Activated T-cell treated with anti-CD3 and anti-CD28 coated beads for 48 hours (primary cell): ENCODE measurements at places on chromosomes 7 and 10.

GRCh38 chr7:107078517-107078966 is 34.0 kb downstream of the PRKAR2B start:
- DNase-seq, result no peak

DNA sequence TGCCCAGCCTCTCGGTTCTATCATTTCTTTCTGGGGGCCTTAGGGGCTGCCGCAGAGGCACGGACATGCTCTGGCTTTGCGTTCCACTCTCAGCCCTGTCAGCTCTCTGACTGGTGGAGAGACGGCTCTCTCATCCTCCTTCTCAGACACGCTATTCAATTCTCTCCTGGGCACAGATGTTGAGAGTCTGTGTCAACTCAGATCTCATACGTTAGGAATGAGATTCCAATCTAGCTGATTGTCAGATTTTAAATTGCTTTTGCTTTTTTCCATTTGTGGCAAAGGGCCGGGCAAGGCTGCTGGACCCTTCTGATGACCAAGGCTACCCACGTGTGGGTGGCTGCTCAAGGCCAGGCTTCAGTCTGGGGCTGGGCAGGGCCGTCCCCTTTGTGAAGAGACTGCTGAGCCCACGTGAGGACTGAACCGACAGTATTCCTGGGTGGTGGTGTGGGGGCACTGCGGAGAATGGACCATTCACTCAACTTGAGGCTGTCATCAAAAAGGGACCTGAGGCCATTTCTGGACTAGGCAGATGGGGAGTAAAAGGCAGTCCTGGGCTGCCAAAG is 71.5 kb downstream of the CLEC2L start:
- no peak for DNase-seq

GRCh38 chr7:80187279-80187678 is 52.6 kb downstream of the GNAI1 start:
- no peak for DNase-seq

GRCh38 chr7:46626261-46626660 is 705.2 kb upstream of the IGFBP3 start:
- DNase-seq, result no peak

DNA sequence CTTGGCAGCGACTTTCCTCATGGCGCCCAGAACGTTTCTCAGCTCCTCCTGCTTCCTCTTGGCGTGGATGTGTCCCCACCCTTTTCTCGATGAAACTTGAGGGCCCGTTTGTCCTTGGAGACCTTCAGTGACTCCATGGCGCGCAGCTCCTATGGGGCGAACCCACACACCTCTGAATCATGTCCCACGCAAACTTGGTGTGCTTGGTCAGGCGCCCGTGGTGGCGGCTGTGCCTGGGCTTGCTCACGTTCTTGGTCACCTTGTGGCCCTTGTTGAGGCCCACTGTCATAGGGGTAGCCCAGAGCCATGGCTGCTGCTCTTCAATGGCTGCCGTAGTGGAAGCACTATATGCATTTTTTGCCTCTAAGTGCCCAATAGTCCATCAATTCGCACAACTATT is 117.5 kb upstream of the FOXP2 start:
- no peak for DNase-seq

DNA sequence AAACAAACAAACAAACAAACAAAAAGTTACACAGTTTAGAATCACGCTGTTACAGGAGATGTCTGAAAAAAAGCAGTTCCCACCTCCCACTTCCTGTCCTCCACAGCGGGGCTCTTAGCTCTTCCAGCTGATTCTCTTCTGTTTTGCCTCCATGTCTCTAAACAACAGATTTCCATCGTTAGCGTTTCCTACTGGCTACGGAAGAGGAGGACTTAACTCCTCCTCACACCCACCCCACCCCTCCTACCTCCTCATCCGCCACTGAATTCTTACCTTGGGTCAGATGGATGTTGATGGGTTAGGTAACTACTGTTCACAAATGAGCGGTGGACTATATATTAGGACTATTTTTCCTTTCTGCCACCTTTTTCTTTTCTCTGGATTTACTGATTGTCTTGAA is 36.8 kb upstream of the NUB1 start:
- no peak for DNase-seq

GRCh38 chr7:94247970-94248369 is 146.7 kb upstream of the COL1A2 start:
- DNase-seq, result no peak

DNA sequence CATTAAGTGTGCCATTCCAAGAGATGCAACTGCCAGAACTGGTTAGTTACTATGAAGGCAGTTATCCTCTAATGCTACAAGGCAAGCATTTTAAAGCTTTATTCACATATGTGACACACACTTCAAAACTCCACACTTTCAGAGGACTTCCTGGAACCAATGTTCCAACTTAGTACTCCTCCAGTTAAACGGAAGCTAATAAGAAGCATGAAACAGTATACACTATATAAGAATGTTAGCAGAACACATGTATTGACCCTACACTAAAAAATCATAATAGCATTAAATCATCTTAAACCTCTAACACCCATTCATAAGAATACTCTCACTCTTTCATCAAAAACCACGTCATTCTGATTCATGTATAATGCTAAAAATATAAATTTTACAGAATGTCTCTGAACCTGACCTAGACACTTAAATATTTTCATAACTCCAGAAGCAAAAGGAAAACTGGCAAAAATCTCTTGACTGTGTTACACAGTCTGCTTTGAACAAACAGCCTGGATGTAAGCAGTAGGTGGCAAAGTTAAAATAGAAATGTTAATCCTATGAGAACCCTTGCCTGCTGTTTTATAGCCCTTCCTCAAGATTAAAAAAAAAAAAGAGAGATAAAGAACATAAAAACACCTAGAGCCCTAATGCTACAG is 135.0 kb downstream of the SEMA3C start:
- DNase-seq, result no peak

DNA sequence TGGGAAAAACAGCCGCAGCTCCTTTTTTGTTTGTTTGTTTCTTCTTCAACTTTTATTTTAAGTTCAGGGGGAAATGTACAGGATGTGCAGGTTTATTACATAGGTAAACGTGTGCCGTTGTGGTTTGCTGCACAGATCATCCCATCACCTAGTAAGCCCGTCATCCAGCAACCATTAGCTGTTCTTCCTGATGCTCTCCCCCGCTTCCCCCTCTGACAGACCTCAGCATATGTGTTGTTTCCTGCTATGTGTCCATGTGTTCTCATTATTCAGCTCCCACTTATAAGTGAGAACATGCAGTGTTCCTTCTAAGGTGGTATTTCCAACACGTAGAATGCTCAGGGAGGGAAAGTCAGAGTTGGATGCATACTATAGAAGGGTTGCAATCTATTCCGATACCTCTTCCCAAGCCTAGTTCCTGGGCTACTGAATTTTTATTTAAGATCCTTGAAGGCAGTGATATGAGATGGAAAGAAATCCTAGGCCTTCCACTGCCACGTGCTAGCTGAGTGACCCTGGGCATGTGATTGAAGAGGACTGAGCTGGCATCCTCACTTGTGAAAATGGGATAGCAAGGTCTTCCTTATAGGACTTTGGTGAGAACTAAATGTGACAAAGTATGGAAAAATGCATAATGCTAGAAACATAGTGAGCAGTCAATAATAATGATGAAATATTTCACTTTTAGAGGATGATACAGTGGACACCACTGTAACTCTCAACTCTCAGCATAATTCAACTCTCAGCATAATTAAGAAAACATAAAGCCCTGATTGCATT is 278.5 kb downstream of the REEP3 start:
- no peak for DNase-seq

GRCh38 chr7:78326876-78327275 is 528.3 kb downstream of the PHTF2 start:
- no peak for DNase-seq

DNA sequence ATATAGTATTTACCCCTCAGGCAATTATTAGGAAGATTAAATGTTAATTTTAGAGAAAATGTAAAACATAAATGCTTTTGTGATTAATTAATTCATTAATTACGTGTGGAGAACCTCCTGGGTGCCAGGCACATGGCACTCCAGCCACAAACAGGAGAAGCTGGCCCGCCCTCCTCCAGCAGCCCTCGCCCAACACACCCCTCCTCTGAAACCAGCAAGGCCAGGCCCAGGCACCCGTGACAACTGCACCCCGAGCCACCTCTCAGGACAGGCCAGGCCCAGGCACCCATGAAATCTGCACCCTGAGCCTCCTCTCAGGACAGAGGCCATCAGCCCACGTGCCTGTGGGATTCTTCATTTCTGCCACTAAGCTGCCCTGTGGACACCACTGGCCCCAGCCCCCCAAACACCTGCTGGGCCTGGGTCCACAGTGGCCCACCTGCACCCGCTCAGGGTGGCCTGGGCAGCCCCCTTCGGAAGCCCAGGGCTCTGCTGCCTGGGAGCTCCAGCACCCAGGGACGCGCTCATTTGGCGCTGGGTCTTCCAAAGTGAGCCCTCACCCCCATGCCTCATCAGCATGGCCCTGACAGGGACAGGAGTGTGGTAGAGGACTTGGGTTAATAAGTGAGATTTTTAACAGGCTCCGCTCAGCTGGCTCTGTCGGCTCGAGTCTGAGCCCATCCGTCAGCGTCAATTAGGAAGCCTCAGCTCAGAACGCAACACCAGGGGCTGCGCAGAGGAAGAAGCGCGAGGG is 482.1 kb downstream of the DNAJB6 start:
- DNase-seq, result no peak

DNA sequence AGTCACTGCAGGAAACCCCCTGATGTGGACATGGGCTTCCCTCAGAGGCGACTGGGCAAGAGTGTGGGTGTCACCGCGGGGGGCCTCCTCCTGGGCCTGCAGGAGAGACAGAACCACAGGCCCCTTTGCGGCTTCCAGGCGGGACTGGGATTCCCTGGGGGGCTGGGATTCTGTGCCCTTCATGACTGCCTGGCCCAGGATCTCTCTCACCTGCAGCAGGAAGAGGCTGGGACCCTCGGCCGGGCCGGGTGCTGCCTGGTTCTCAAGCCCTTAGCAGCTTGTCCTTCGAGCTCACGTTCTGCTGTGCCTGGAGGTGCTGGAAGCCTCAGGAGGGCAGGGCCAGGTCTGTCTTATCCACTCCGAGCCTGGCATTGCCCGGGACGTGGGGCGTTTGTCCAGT is 11.8 kb downstream of the SUN1 start:
- no peak for DNase-seq

DNA sequence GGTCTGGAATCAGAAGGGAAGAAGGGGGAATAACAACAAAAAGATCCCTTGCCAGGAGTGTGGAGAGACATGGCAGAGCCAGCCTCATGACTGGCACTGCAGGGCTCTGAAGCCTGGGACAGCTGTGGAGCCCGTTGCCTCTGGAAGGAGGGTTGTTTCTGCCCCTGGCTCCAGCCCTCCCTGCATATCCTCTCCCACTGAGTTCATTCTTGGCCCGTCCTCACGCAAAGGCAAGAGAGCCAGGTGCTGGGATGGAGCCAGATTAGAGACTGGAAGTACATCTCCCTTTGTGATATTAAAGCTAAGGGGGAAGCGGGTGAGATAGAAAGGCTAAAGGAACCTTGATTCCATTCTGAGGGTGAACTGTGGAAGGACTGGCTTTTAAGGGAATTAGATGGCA is 141.5 kb upstream of the NPVF start:
- DNase-seq, result no peak
